ENCODE measurements at places on chromosomes 6 and 20.

GRCh38 chr6:136644597-136644952 lies 94.4 kb upstream of the MAP7 start:
- no peak for DNase-seq

GRCh38 chr20:53411129-53411528 lies 182.5 kb downstream of the ZNF217 start:
- DNase-seq, result no peak

DNA sequence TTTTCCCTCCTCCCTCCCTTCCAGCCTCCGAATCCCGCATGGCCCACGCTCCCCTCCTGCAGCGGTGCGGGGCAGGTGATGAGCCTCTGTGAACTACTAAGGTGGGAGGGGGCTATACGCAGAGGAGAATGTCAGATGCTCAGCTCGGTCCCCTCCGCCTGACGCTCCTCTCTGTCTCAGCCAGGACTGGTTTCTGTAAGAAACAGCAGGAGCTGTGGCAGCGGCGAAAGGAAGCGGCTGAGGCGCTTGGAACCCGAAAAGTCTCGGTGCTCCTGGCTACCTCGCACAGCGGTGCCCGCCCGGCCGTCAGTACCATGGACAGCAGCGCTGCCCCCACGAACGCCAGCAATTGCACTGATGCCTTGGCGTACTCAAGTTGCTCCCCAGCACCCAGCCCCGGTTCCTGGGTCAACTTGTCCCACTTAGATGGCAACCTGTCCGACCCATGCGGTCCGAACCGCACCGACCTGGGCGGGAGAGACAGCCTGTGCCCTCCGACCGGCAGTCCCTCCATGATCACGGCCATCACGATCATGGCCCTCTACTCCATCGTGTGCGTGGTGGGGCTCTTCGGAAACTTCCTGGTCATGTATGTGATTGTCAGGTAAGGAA lies at the start of gene OPRM1:
OPRM1 (plus strand) TSS at position 10 of the 612 bp plus-strand sequence; CDS start at position 315, 305 bp downstream.
- DNase-seq, result no peak

DNA sequence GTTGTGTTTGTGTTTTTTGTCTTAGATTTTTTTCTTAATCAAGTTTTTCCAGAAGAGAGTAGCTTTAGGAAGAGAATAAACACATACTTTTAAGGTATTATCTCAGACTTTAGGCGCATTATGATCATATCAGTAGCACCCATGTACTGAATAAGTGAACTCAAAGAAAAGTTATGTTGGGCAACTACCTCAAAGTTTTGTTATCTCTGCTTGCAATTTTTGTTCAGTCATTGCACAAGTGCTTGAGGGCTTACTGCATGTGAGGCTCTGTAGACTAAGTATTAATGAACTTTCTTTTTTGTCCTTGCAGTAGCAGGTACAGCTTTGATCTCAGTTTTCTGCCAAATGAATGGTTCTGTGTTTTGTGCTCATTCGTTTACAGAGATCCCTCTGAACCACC lies 189.0 kb downstream of the SLC16A10 start:
- DNase-seq, result no peak

DNA sequence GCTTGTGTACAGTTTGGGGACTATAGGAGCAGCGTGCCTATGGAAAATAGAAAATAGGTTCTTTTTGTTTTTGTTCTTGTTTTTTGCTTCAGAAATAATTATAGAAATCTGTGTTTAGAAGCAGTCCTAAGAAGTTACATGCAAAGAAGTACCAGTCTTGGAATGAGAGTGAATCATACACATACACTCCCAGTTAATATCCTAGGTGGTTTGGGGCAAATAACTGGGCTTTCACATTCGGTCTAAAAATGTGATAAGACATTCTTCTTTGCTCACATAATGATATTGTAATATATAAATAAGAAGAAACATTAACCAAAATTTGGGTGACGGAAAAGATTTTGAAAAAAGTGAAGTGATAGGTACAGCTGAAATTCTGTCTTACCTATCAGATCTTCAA lies 61.0 kb downstream of the ENPP1 start:
- no peak for DNase-seq

DNA sequence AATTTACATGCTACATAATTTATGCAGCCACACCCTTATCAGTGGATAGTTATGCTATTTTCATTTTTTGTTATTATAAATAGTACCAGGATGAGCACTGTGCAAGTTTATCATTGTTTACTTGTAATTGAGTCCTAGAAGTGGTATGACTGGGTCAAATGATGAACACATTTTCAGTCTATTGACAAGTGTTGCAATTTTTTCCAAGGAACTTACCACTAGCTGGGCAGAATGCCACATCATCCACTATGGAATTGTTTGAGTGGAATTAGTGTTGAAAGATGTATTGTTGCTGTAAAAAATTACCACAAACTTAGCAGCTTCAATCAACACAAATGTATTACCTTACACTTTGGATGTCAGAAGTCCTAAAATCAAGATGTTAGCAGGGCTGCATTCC lies 38.1 kb upstream of the OPN5 start:
- no peak for DNase-seq

DNA sequence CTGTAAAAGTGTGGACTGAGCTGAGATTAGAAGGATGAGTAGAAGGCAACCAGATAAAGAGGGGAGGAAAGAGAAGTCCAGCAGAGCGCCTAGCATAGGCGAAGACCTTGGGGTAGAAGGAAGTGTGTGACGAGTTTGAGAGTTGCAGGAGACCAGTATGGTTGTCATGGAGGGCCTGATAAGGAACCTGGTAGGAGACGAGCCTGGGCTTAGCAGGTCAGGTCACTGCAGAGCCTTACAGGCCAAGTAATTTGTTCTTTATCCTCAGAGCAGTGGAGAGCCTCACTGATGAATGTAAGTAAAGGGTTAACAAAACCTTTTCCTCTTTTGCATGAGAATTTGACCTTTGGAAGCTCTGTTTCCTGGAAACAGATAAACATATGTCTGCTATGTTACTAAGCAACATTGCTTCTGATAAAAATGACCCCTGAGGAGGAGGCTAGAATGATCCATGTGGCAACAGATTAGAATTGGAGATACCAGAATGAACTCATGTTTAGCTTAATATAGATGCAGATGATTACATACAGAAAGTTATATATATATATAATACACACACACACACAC lies 2.9 kb upstream of the TMEM74B start:
- no peak for DNase-seq

DNA sequence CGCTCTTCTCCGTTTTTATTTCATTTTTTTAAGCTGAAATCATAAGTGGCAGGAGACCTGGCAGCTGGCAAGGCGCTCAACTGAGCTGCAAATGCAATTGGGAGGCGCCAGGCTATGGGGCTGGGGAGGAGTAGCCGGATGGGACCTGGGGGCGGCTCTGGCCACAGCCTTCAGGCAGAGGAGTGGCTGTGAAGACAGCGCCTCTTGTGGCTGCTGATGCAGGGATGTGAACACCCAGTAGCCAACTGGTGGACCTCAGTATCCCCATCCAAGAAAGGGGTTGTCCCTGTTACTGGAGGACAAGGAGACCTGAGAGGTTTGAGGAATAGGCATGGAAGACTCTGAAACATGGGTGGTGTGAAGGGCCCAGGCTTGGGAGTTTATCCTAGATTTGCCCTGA lies 12.6 kb downstream of the KCNK17 start:
- DNase-seq, result no peak

- DNase-seq, result no peak
Observed at GRCh38 chr20:10216146-10216791, 2.4 kb upstream of the SNAP25 start.

DNA sequence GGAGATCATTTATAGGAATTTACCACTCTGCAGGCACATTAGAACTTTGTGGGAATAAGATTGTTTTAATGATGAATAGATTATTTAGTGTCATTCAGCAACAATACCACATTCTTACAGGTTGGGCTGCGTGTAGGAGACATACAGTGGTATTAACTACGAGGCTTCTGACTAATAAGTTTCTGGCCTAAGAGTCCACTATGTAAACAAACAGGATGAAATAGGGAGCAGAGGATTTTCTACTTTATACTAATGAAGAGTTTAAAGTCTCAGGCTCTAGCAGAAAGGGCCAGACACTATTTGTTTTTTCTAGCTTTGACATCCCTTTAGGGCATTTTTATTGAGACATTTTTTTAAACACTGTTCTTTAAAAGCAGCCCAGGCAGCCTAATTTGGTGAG lies 75.6 kb downstream of the SLC24A3 start:
- DNase-seq, result no peak

- DNase-seq, result no peak
Observed at GRCh38 chr20:53346335-53346648, 247.3 kb downstream of the ZNF217 start.

DNA sequence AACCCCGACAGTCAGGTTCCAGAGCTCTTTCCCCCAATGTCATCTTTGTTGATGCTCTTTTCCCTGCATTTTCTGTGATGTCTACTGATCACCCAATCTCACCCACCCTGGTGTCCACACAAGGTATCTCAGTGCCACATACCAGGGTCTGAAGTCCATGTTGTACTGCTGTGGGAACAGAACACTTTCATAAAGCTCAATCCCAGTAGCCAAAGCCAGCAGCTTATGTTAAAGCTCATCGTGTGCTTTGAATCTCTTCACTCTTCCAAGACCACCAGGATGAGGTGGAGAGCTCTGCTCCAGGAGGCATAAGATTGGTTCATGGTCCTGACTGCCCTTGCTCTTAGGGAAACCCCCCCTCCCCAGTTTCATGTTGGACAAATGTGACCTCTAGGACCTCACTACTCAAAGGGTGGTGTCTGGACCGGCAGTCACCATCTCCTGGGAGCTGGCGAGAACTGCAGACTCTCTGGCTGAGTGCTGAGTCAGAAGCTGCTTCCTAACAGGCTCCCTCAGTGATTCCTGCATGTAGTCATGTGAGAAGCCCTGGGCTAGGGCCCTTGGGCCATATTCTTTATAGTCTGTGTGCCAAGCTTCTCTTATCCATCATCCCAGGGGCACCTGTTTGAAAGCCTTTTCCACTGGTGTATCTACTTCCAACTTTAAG lies 13.4 kb upstream of the CPNE5 start:
- DNase-seq, result no peak

- DNase-seq, result no peak
Observed at GRCh38 chr20:5608104-5608441, 142.1 kb upstream of the SHLD1 start.

- DNase-seq, result no peak
Observed at GRCh38 chr6:117906507-117906957, 532 bp upstream of the SLC35F1 start.

GRCh38 chr20:40188319-40188718 lies 500.7 kb downstream of the MAFB start:
- DNase-seq, result no peak

DNA sequence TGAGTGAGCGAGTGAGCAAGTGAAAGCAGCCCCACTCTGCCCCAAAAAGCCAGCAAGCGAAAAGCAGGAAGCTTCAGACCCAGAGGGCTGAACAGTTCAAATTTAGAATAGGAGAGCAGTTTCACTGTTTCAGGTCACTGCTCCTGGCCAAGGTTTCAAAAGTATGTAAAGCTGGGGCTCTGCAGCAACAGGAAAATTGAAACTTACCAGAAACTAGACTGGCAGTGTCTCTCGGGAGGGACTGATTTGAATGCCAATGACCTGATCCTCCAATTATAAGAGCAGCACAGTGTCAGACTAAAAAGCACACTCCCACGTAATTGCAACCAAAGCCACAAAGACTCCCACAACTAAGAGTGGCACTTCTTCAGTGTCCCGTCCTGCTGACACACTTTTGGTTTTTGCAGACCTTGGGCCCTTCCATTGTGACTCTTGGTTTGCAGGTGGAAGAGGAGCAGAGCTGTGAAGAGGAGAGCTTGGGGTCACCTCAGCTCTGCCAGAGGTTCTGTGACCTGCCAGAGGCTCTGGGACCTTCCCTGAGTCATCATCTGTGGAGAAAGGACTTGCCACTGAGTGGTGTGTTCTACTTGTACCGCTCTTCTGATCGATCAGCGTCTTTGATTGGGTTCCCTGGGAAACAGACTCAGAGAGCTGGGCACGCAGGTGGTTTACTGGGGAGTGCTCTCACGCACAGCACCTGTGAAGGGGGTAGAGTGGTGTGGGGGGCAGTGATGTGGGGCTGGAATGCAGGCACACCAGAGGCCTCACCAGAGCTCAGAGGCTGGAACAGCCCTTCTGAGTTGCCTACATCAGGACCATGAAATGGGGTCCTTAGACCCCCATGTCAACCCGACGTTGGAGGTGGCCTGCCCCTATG lies 52.7 kb upstream of the PTGIS start:
- no peak for DNase-seq

GRCh38 chr6:157036245-157036711 lies 259.1 kb downstream of the ARID1B start:
- no peak for DNase-seq

GRCh38 chr20:48313324-48313723 lies 514.5 kb downstream of the PREX1 start:
- DNase-seq, result no peak

- DNase-seq, result no peak
Observed at GRCh38 chr6:18976091-18976490, 588.9 kb downstream of the RNF144B start.

GRCh38 chr20:57921676-57922075 lies 211.9 kb upstream of the PMEPA1 start:
- no peak for DNase-seq

- DNase-seq, result no peak
Observed at GRCh38 chr20:37841971-37842370, 61.0 kb upstream of the VSTM2L start.

DNA sequence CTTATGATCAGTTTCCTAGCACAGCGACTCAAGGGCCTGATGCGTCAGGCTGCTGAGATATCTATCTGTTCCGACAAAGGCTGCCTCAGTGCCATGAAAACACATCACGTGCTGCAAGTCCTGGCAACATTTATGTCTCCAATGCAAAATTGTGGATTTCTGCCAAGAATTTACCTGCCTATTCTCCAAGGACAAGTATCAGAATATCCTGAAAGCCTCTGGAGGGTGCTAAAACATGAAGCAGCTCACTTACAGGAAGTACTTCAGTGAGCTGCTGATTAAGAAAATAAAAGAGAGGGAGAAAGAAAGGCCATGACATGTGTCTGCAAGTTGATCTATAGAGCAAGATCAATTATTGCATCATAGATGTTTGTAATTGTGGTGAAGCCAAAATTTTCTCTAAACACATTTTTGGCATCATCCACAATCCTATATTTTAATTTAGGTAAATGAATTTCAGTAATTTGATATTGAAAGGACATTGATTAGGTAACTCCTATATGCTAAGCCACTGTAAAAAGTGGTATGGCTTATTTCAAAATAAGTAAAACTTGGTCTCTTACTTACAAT lies 25.8 kb upstream of the TPBG start:
- DNase-seq, result no peak

- DNase-seq, result no peak
Observed at GRCh38 chr20:2752567-2753460, 47.6 kb downstream of the CPXM1 start.

GRCh38 chr6:22017766-22018165 lies 279.1 kb downstream of the PRL start:
- no peak for DNase-seq

DNA sequence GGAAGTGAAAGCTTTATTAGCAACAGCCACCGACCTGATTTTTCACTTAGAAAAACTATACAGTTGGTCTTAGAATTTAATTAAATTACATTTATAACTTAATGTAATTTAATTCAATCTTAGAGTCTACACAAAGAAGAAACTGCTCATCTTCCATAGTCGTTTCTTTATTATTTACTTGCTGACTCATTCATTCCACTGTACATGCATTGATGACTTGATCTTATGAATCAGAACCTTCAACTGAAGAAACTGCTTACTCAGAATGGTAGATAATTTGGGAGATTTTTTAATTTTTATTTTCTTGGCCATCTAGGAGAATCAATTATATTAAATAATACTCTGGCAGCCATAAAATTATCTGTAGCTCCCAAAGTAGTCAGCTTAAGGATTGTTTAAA lies 1021.6 kb upstream of the FLRT3 start:
- no peak for DNase-seq

Measured in occipital lobe (tissue), 3 donors.